ENCODE measurements at places on chromosomes 6 and 20.

DNA sequence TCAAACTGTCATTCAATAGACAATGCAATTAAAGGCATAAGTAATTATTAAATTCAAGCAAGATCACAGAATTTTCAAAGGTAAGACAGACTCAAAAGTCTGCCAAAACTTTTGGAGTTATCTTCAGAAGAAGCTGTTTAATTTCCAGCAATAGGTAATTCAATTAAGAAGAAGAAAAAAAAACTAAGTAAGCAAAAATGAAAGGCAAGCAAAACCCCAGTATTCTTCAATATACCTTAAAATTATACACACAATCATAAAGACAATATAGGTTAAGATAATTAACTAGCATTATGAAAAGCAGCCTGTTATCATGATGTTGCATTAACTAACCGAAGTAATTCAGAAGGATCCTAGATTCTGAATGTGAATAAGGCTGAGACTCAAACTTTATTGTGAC is 3.5 kb downstream of the LATS1 start:
- no peak for DNase-seq

- no peak for DNase-seq
Observed at GRCh38 chr6:61951586-61951985, 334.4 kb downstream of the KHDRBS2 start.

DNA sequence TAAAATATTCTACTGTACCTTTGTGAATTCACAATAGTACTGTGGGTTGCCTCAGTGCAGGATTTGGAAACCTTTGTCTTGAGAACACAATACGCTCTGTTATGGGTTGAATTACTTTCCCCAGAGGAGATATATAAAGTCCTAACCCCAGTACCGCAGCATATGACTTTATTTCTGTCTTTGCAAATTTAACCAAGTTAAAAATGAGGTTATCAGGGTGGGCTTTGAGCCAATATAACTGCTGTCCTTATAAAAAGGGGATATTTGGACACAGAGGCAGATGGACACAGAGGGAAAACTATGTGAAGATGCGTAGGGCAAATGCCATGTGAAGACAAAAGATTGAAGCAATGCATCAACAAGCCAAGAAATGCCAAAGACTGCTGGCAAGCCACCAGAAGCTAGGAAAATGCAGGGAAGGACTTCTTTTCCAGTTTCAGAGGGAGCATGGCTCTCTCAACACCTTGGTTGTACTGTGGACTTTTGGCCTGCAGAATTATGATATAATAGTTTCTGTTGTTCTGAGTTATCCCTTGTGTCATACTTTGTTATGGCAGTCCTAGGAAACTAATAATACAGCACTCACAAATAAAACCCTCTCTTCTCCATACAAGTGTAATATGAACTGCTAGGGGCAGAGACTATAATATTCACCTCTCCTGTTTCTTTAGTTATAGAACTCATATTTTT is 292.6 kb upstream of the SPTLC3 start:
- DNase-seq: no peak

- DNase-seq: no peak
Observed at GRCh38 chr20:8671370-8671961, 397.4 kb upstream of the PLCB4 start.

GRCh38 chr6:73965539-73966029 is 269.6 kb downstream of the CD109 start:
- DNase-seq: no peak

DNA sequence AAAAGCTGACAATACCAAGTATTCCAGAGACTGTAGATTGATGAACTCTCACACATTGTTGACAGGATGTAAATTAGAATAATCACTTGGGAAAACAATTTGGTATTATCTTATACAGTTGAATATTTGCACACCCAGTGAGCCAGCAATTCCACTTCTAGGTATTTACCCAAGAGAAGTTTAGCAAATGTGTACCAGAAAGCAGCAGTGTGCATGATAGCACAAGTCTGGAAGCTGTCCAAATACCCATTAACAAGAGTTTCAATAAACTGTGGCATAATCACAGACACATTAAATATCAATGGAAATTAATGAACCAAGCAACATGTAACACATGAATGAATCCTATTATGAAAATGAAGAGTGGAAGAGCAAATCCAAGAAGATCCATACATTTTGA is 233.6 kb downstream of the TPBG start:
- DNase-seq: no peak

- DNase-seq: no peak
Observed at GRCh38 chr20:32535953-32536823, 48.9 kb downstream of the NOL4L start.

GRCh38 chr6:6972456-6972855 is 135.3 kb upstream of the RREB1 start:
- DNase-seq: peak; percentile 76

DNA sequence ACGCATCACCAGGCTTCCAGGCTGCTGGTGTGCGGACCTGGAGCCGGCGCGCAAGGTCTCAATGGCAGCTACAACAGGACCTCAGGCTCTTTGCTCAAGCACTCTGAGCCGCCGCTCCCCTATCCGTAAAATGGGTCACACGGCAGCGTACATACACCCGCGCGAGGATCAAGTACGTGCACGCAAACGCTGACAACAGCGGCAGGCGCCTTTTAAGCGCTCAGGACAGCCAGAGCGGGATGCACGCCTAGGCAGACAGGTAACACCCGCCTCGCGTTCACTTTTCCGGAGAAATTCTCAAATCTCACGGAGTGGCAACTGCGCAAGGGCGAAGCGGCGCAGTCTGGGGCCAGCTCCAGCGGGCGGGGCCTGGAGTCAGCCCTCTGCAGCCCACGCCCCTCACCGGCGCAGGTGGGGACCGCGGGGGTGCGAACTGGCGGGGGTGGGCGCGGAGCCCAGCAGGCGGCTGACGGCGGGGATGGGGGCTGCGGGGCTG is 535 bp downstream of the EXOC2 start:
- peak; percentile 65 for DNase-seq

GRCh38 chr20:36808317-36809257 is 35.0 kb upstream of the DSN1 start:
- peak; percentile 89 for DNase-seq

DNA sequence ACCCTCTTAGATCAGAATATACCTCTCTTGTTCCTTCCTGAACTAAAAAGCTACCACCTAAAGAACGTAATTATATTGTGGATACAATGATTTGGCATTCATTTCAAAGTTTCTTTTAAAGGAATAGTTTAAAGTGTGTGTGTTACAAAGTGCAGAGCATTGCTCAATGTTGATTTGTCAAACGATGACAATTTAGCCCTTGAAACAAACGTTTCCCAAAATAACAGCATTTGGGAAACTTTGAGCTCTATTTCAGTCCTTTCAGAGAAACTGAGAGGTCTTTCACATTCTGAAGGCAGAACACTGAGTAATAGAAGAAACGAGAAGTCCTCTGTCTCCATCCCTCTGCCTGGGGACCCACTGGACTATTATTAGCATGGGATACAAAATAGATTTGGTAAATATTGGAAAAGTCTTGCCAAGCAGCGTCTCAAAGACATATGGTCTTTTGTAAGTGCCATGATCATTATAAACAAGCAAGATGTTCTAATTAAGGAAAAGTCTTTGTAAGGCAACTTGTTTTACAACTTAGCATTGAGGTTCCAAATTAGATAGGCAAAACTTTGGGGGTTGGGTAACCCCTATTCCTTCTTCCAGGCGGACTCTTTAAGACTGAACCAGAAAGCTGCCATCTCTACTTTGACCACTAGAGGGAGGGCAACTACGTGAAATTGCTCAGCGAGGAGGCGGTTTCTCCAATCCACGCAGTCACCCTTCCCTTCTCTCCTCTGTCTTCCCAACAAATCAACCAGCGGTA is 208.8 kb downstream of the RNF144B start:
- DNase-seq: peak; percentile 65

GRCh38 chr6:121405306-121405705 is 30.1 kb upstream of the GJA1 start:
- DNase-seq: no peak

DNA sequence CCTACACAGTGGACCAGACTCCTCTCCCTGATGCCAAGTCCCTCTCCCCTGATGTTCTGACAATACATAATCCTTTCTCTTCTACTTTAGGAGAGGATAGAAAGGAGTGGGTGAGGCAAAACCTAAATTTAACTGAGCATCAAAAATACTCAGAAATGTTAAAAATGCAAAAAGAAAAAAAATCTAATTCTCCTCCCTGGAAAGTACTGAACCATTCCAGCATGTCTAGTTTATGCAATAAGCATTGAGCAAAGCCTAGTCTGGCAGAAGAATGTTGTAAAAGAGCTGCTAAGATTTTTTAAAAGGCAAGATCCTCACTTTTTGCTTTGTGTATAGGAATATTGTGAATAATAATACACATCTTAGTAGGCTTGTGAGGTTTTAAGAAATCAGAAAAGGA is 116.6 kb upstream of the STXBP5 start:
- DNase-seq: no peak

- no peak for DNase-seq
Observed at GRCh38 chr20:10508060-10508459, 73.0 kb downstream of the SLX4IP start.

DNA sequence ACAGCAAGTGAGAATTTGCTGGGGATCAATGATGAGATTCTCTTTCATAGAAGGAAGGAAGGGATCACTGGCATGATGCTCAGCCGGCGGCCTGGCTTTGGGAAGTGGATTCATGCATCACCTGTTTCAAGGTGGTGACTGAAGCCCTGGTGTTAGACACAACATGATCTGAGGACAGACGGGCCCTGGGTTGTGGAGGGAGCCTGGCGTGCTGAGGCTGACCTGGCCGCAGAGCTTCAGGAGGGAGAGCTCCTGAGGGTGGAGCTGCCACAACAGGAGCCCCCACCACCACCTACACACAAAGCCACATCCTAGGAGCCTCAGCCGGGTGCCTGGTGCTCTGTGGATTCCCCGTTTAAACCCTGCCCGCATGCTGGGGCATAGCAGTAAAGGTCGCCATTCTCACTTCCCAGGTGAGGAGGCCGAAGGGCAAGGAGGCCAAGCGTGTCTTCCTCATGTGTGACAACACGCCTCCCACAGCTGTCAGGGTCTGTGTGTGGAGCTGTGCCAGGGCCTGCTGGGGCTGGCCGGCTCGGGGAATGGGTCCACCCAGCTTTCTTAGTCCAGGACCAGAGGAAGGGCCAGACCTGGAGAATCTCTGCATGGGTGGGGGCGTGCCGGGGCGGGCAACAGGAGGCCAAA is 107.0 kb downstream of the ERMARD start:
- DNase-seq: no peak

DNA sequence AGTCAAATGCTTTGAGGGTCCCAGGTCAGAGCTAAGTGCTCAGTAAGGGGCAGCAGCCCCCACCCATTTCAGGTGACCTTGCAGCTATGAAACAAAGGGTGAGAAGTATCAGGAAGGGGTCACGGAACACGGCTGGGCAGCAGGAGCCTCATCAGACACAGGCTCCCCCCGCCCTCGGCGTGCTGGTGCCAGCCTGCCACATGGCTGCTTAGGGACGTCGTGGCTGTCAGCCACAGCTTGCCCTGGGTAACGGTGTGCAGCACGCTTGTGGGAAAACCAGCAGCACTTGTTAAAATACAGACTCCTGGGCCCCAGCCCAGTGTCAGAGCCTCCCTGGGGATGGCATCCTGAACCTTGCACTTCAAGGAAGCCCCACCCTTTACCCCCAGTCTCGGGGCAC is 39.3 kb downstream of the SSR1 start:
- no peak for DNase-seq

DNA sequence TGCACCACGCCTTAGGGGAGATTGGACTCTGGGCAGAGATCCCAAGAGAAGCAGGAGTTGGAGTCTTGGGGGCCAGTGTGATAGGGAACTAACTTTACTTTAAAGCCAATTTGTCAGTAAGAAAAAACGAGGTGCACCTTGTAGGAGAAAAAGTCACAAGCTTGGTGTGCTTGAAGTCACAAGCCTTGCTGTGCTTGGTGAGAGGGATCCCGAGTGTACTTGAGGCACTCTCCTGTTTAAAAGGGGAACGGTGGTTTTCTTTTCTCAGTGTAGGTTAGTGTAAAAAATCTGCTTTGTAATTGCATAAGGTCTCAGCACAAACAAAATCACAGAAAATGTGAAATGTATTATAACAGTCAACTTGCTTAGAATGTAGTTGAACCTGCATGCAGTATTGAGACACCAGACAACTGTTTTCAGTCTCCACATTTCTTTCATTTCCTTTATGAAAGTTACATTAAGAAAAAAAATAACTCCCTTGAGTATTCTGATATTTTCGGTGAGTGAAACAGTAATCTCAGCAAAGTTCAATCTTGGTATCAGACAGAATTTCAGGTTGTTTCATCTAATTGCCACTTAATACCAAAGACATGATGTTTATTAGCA is 111.1 kb upstream of the DUSP22 start:
- DNase-seq: no peak

DNA sequence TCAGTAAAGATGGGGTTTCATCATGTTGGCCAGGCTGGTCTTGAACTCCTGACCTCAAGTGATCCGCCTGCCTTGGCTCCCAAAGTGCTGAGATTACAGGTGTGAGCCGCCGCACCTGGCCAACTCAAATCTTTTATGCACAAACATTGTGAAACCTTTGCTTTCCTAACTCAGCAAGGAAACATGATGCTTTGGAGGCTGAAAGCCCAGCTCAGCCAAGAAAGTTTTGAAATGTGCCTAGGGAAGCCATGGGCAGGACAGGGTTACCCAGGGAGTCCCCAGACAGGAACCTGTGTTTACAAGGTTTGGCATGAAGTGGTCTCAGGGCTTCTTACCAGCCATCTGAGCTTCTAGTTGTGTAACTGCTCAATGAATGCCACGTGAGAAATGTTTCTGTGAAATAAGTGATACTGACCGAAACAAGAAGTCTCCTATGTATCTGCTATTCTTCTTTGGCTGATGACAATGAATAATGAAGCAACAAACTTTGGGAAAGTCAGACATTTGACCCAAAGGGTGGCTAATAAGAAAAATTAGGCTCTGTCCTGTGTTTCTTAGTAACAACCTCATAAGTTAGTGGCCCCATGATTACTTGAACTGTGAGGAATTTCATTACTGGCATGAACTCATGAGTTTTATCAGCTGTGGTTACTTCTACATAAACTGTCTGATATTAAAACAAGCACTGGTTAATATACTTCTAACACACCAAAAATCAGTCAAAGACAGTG is 163.5 kb downstream of the KIF6 start:
- no peak for DNase-seq

Data from bronchial epithelial cell (primary cell).